ENCODE measurements at places on chromosomes 5 and 9.

GRCh38 chr5:74478328-74478727 is 162.2 kb downstream of the ENC1 start:
- no peak for DNase-seq

DNA sequence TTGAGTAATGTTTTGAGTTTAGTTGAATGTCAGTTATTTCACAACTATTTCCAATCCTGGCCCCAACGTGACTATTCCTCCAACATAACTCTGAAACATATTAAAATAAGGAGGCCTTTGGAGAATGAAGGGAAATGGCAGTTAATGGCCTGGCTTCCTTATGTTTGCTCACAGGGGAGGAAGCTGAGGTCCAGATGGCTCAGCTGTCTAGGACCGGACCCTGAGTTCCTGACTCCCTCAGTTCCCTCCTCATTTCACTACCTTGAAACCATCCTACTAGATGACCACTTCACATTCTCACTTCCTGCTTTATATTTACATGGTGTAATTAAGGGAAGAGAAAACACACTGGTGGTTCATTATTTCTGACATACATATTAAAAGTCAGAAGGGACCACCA is 6.6 kb downstream of the OTULINL start:
- no peak for DNase-seq

- DNase-seq: no peak
Measured at GRCh38 chr9:82252116-82252515, 263.5 kb downstream of the SPATA31D1 start.

- peak; percentile 23 for DNase-seq
Measured at GRCh38 chr5:78893940-78894677, 91.0 kb downstream of the ARSB start.

DNA sequence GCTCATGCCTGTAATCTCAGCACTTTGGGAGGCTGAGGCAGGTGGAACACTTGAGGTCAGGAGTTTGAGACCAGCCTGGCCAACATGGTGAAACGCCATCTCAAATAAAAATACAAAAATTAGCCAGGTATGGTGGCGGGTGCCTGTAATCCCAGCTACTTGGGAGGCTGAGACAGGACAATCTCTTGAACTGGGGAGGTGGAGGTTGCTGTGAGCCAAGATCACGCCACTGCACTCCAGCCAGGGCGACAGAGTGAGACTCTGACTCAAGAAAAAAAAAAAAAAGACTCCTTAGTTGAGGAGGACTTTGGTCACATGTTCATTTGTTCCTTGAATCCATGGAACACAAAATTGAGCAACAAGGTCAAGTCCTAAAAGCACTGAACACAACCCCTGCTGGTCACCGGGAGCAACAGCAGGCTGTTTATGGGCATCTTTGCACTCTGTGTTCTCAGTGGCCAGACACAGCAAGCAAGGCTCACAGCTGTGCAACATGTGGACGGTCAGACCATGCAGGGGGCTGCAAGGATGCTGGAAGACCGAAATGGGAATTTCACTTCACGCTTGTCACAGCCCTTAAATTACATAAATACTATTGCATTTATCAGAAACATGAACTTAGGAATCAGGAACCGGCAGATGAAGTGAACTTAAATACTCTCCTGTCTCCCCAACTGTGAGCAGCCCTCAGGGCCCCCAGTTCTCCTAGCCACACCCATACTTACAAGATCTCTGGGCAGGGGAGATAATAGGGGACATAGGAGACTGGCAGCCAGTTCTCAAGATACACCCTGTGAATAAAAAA is 2.8 kb downstream of the GBGT1 start:
- DNase-seq: peak; percentile 16

- no peak for DNase-seq
Measured at GRCh38 chr5:73158313-73158712, 14.7 kb upstream of the TMEM174 start.

- DNase-seq: no peak
Measured at GRCh38 chr9:5846501-5846921, 13.6 kb upstream of the ERMP1 start.
